ENCODE measurements at places on chromosomes 6 and 20.

- DNase-seq = no peak
Measured at GRCh38 chr20:5977223-5977622, 26.8 kb downstream of the MCM8 start.

DNA sequence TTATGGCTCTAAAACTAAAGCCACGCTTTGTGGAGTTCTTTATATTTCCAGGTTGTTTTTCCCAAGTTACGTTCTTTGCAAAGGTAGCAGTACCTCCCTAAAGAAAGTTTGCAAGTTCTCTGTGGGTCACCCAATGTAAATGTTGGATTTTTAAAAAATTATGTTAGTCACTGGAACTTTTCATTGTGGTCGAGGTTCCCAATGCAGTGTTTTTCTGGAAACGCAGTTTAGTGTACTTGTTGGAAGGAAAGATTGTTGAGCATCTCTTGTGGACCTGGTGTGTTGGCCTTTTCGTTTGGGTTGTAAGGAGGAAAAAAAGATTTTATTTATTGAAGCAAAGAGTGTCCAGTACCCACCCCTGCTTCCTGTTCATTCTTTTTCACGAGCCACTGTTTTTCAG lies 1.4 kb downstream of the TOP1 start:
- DNase-seq = no peak

GRCh38 chr6:56841381-56841749 lies 113.5 kb upstream of the BEND6 start:
- no peak for DNase-seq

DNA sequence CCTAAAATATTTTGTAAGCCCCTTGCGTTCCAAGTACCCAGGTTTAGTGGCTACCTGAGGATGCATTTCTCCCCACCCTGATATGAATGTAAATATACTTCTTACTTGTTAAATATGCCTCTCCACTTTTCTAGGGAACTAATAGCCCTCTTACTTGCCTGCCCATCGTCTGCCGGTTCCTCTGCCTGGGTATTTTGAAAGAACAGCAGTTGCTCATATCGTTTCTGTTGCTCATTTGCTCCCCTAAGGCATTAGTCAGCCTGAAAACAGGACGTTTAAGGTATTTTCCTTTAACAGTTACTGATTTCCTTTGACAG lies 141.3 kb upstream of the CARMIL1 start:
- no peak for DNase-seq

- no peak for DNase-seq
Measured at GRCh38 chr6:166779381-166779780, 152.3 kb upstream of the RPS6KA2 start.

- DNase-seq = no peak
Measured at GRCh38 chr6:112274774-112275173, 20.4 kb upstream of the LAMA4 start.

DNA sequence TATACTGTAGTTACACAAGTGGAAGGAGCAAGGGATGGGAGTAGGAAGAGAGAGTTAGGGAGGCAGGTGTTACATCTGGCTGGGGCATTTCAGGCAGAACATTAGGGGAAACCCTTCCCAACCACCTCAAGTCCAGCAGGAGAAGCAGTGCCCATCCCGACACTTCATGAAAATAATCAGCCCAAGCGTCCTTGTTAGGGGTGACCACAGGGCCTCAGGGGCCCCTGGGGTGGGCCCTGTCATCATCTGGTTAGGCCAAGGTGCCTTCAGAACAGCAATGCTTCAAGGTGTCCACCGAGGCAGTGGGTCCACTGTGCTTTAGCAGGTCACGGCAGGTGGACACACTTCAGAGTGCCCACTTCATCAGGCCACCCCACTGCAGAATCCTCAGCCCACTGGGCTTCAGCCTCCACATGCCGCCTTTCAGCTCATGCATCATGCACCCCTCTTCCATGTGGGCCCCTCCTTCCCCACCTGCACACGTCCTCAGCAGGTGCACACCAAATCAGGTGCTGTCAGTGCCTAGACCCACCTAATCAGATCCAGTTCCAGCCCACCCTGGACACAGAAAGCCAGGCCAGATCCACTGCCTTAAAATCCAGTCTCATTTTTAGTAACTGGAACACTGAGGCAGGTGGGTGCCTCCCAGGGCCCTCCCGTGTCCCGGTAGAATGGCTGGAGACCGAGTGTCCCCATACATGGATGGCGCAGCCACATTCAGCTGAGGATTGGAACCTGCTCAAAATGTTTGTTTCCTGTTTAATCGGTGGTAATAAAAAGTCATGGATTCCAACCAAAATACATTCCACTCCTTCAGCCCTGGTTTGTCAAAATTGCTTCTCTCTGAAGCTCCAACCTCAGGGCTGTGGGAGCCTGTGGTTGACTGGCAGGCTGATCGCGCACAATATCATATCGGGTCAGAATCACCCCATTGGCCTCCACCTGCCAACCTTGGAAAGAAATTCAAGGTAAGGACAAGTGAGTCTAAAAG lies 99.5 kb downstream of the ANKRD60 start:
- DNase-seq = no peak

GRCh38 chr20:5788385-5788895 lies 38.2 kb downstream of the SHLD1 start:
- DNase-seq = peak; percentile 88

- DNase-seq = no peak
Measured at GRCh38 chr6:90375681-90376439, 79.2 kb upstream of the BACH2 start.

GRCh38 chr20:5364136-5364821 lies 47.5 kb upstream of the PROKR2 start:
- no peak for DNase-seq

- DNase-seq = no peak
Measured at GRCh38 chr20:58833921-58834320, 16.8 kb downstream of the GNAS-AS1 start.

DNA sequence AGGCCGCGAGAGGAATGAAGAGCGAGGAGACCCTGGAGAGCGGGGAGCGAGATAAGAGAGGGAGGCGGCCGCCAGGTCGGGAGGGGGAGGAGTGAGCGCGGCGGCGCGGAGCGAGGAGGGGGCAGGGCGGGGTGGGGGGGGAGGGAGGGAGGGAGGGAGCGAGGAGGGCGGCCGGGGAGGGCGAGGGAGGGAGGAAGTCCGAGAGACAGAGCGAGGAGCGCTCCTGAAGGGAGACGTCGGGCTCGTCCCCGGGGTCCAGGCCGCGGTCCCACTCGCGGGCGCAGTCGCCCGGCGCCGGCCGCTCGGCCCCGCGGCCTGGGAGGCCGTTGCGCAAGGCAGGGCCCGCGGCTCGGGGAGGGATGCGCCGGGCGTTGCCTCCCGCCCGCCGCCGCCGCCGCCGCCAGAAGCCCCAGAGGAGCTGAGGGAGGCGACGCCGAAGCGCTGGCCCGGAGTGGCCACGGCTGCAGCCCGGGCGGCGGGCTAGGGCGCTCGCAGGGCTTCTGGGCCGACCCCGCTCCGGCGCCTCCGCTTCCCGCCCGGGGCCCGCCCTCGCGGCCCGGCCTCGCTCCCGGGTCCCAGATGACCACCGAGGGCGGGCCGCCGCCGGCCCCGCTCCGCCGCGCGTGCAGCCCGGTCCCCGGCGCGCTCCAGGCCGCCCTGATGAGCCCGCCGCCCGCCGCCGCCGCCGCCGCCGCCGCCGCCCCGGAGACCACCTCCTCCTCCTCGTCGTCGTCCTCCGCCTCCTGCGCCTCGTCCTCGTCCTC lies at the start of gene FOXF2:
Gene FOXF2 (plus strand): TSS at position 208 of the 764 bp plus-strand sequence. CDS start 372 bp downstream, at position 580.
- no peak for DNase-seq

DNA sequence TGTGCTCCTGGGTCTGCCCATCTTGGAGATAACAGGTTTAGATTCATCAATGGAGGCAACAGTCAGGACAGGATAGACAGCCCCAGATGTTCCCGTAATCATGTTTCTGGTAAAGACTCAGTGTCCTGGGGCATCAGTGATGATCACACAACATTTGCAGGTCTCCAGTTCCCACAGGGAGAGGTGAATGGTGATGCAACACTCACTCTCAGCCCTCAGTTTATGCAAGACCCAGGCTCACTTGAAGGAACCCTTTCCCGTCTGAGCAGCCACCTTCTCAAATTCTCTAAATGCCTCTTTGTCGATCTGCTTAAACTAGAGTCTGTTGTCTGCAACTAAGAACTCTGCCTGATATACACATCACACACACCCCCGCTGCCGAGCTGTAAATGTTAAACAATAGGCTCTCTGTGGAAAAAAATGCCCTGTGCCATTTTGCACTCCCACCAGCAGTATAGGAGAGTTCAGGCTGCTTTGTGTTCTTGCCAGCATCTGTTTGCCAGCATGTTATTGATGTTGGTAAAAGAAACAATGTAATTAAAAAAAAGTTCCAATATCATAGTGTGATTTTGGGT lies 30.1 kb upstream of the SCP2D1 start:
- no peak for DNase-seq

DNA sequence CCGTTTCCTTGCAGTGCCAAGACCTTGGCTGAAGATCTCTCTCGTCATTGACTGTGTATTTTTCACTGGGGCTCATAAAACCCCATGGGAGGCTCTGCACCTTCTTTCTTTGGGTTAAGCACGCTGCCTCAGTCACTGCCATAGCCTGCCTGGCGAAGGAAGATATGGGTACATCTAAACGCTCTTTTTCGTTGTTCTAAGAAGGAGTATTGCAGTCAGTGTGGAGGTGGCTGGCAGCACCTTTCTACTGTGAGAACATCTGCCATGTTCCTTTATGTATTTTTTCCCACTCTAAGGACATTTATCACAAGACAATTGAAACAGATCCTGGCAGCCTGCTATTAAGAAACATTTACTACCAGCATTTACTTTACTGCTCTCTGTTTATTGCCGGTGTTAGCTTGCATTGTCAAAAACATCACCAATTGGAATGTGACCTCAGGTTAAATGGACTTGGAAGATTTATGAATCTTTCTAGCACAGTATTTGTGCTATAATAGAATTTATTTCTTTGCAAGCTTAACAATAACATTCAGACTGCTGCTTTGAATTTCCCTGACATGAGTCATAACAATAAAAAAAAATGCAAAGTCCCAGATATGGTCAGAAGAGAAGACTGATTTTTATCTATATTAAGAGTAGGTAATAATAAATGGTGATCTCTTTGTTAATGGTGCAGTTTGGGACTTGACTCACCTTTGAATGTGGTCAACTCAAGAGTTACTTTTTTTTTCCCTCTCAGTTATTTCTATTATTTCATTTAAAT lies 62.2 kb upstream of the CLDN20 start:
- no peak for DNase-seq

GRCh38 chr20:64108731-64109681 lies 1.6 kb upstream of the NPBWR2 start:
- no peak for DNase-seq

DNA sequence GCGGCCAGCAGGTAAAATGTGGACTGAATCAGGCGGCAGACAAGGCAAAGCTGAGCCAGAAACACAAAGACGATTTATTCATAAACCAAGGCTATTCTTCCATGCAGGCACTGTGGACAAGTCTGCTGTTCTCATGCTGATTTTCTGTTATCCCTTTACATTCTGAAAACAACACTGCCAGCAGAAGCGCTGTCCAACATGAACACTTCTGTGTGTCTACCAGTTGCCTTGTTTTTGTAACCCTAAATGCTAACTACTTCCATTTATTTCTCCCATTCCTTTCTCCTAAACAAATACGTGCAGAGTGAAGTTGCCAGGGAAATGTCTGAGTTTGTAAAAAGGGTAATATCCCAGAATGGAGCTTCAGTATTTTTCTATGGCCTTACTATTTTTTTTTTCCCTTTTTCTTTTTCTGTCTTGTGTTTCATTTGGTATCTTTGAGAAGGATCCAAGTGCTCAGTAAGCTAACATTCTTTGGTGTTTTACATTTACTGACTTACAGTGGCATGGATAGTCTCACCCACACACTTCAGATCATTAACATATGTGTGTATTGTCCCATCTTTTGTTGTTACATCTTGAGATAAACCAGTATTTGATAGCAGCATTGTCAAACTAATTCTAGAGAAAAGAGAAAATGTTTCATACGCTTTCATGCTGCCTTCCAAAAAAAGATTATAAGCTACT lies 1308.9 kb upstream of the MAP3K7 start:
- peak; percentile 47 for DNase-seq

DNA sequence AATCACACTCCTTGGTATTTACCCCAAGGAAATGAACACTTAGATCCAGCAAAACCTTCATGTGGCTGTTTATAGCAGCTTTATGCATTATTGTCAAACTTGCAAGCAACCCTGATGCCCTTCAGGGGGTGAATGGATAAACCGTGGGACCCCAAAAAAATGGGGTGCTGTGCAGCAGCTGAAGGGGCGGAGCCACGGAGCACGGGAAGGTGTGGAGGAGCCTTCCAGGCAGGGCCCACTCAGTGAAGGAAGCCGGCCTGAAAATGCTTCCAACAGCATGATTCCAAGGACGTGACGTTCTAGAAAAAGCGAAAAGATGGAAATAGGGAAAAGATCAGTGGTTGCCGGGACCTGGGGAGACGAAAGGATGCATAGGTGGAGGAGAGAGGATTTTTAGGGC lies 25.6 kb upstream of the FRMD1 start:
- DNase-seq = no peak

- DNase-seq = peak; percentile 97
Measured at GRCh38 chr6:32969685-32970412, 1.5 kb downstream of the BRD2 start.

DNA sequence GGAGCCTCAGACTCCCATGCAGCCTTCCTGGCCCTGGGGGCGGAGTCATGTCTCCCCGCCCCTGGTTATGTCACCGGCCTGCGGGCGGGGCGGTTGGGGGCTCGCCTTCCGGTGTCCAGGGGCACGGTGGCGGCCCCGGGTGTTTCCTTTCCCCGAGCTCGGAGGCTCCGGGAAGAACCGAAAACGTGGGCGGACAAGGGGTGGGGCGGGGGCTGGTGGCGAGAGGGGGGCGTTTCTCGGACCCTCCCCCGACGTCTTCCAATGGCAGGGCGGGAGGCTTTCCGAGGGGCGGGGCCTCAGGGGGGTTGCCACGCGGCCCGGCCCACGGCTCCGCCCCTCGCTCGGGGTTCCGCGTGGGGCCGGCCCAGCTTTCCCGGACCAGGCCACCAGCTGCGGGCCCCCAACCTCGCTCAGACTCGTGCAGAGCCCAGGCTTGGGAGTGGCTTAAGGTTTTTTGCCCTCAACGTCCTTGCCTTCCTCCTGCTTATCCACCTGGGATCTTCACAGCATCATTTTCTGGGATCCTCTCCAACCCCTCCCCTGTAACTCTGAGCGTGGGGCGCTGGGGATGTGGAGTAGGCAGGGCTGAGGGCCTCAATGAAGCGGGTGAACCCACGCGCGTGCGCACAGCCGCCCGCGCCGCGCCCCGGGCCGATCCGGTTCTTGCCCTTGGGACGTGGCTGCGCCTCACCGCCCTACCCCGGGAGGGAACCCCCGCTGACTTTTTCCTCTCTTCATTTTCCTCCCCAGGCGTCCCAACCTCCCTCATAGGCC lies 2.1 kb upstream of the NRN1 start:
- DNase-seq = peak; percentile 82

DNA sequence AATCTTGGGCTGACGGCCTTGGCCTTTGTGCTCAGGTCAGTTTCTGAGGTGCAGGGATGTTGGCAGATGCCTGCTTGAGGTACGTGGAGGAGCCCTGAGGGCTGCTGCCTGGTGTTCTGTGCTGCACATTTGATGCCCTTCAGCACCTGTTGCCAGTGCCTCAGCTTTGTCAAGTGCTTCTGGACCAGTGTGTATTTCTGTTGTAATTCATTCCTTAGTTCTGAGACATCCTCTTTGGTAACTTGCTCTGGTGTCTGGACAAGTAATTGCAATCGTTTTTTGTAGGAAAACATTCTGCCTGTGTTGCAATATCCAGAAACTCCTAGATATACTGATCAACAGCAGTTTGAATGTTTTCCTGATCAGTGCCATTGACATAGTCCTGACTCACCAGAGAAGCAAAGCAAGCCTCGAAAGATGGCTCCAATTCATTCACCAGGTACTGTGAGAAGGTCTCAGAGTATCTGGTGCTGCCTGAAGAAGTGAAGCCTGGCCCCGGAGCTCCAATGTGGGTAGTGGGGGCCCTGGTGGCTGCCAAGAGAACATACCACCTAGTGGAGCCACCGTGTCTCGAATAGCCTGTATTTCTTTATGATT lies 26.7 kb downstream of the ZNF337 start:
- no peak for DNase-seq
